ENCODE measurements at places on chromosomes 11 and 22. TPM values are rescaled to one million over a fixed set of nuclear protein-coding genes. Genes with fewer than 3 reads are reported as not detected.

DNA sequence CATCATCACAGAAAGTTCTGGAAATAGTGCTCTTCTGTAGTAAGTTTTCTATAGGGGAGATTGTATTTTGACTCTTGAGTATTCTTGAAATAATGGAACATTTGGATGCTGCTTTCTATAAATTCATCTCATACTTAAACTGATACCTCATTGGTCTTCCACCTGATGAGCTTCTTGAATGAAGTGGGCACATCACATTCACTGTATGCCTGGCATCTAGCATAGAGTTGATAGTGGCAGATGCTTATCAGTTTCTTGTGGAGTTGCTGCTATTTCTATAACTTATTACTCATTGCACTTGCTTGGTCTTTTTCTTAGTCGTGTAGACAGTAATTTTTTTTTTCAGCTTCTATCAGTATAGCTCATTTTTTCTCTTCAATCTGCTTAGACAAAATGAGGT, 5.4 kb downstream of the ATXN10 start:
- no peaks in the 10 kb centered on the region for H3K27me3 ChIP-seq
- H3K4me1 ChIP-seq, result peaks cover 11% of the 10 kb centered on the region
- no peak overlapping the region for H3K27ac ChIP-seq
- no peak overlapping the region for H3K4me3 ChIP-seq

GRCh38 chr22:44577391-44578109, 79.5 kb upstream of the RTL6 start:
- DNase-seq, result no peak
- no peak overlapping the region for H3K4me3 ChIP-seq
- no peaks in the 10 kb centered on the region for H3K36me3 ChIP-seq
- H3K27me3 ChIP-seq, result no peaks in the 10 kb centered on the region
- no peaks in the 10 kb centered on the region for H3K4me1 ChIP-seq
- H3K27ac ChIP-seq, result no peak overlapping the region

DNA sequence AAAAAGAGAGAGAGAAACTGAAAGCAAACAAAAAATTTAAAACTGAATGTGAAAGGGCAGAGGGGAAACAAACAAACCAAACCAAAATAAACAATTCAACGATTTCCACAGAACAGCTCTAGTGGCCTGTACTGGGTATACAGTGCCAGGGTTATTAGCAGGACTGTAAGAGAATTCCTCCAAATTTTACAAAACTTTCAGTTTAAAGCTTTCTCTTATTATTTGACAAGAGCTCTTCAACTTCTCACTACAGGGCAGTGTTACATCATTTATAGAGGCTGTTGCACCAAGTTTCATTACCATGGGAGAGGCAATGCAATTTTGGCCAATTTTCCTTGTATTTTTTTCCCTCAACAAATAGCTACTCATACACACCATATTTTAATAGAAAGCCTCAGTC, 44.3 kb upstream of the CLPB start:
- no peak overlapping the region for H3K4me3 ChIP-seq
- no peak for DNase-seq
- no peaks in the 10 kb centered on the region for H3K4me1 ChIP-seq
- H3K27ac ChIP-seq, result no peak overlapping the region
- no peaks in the 10 kb centered on the region for H3K36me3 ChIP-seq

- no peak overlapping the region for H3K27ac ChIP-seq
- no peak overlapping the region for H3K4me3 ChIP-seq
- no peaks in the 10 kb centered on the region for H3K27me3 ChIP-seq
- no peaks in the 10 kb centered on the region for H3K36me3 ChIP-seq
- H3K4me1 ChIP-seq, result no peaks in the 10 kb centered on the region
- DNase-seq, result no peak
These were observed 78.2 kb downstream of the TMPRSS5 start for GRCh38 chr11:113627946-113628345.

DNA sequence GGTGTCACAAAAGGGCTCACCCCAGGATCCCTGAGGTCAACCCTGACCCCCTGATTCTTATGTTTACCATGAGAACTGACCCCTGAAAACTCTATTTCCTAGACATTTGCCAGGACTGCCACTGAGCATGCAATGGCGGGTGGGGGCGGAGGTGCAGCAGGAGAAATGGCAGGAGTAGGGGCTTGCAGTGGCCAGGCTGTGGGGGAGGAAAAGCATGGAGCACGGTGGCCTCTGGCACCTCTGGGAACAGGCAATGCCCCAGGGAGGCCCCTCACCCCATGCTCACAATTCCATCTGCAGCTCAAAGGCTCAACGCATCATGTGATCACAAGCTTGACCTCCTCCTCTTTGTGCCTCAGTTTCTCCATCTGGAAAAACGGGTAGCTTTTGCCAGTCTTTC, 46.5 kb upstream of the FGF3 start:
- H3K4me3 ChIP-seq, result no peak overlapping the region
- no peak overlapping the region for H3K27ac ChIP-seq
- H3K36me3 ChIP-seq, result no peaks in the 10 kb centered on the region
- no peaks in the 10 kb centered on the region for H3K4me1 ChIP-seq

- H3K4me1 ChIP-seq, result no peaks in the 10 kb centered on the region
- DNase-seq, result no peak
- no peaks in the 10 kb centered on the region for H3K36me3 ChIP-seq
- H3K27me3 ChIP-seq, result no peaks in the 10 kb centered on the region
- no peak overlapping the region for H3K4me3 ChIP-seq
- H3K27ac ChIP-seq, result no peak overlapping the region
These were observed 913.0 kb upstream of the CNTN5 start for GRCh38 chr11:98107736-98108135.

DNA sequence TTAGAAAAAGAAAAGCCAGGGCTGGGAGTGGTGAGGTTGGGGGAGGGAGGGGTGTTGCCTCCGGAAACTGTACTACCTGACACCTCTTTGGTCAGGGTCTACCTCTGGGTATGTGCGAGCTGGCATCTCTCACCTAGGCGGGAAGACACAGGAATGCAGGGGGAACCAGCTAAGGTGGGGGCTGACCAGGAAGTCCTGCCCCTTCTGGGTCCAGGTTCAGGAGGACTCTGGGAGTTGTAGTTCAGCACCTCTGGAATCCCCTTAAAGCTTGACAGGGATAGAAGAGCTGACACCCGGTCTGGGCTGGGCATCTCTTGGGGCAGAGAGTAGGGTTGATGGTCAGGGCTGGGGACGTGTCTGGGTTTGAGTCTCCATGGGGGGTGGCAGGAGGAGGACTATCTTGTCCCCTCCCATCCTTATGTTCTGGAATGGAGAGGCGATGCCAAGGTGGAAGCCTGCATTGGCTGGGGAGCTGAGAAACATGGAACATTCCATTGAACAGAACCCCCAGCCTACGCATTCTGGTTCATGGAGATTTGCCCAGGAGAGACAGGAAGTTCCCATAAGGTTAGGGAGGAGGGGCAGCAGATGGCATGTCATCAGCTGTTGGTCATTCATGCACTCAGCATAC, 2.1 kb upstream of the KIAA1671 start:
- peaks cover 3% of the 10 kb centered on the region for H3K27me3 ChIP-seq
- no peaks in the 10 kb centered on the region for H3K36me3 ChIP-seq
- H3K4me1 ChIP-seq, result peaks cover 8% of the 10 kb centered on the region

DNA sequence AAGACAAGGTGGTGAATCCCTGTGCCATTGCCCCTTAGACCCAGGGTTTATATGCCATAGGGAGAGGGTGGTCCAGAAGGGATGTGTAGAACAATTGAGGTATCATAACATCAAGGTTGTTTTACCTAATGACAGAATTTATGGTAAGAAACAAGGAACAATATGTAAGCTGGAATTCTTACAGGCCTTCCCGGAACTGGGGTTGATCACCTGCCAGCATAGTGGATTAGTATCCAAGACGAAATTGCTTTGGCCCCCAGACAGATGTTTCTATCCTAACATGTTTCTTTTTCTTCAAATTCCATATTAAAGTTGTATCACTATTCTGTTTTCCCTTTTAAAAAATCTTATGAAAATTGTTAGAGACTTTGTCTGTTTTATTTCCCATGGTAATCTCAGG, 343.8 kb upstream of the ANO3 start:
- H3K4me1 ChIP-seq, result no peaks in the 10 kb centered on the region
- H3K27ac ChIP-seq, result no peak overlapping the region
- H3K4me3 ChIP-seq, result no peak overlapping the region
- H3K27me3 ChIP-seq, result no peaks in the 10 kb centered on the region

- no peak overlapping the region for H3K4me3 ChIP-seq
- no peaks in the 10 kb centered on the region for H3K27me3 ChIP-seq
These were observed 11.1 kb downstream of the FOLR3 start for GRCh38 chr11:72146625-72147024.

GRCh38 chr11:66462911-66463310, 3.8 kb upstream of the PELI3 start:
- no peaks in the 10 kb centered on the region for H3K36me3 ChIP-seq
- no peak overlapping the region for H3K4me3 ChIP-seq
- no peaks in the 10 kb centered on the region for H3K27me3 ChIP-seq

DNA sequence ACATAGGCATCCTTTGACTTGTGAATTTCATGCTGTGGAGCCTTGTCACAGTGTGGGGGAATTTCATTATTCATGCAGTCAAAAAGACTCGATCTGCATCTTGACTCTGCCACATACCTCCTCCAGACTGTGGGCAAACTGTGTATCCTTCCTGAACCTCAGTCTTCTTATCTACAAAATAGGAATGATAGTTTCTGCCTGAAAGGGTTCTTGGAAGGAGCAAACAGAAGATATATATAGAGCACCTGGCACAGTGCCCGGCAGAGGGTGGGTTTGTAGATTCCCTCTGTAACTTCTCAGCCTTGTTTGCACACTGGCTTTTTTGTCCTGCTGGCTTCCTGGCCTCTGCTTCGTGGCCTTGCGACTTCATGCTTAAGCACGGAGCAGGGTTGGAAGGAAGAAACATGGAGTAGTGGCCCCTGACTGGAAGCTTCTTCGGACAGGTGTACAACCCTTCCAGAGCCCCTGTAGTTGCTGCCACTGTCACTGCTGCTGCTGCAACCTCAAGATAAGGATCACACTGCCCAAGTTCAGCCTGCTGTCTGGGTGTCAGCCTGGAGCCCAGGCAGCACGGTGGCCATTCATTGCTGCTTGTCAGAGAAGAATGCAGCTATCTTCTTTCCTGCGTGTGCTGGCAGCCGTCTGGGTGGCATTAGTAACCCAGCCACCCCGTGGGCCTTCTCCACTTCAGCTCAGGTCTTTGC, 106.4 kb downstream of the MICAL2 start:
- H3K4me1 ChIP-seq, result peaks cover 24% of the 10 kb centered on the region
- H3K27me3 ChIP-seq, result no peaks in the 10 kb centered on the region
- DNase-seq, result no peak
- H3K27ac ChIP-seq, result no peak overlapping the region

GRCh38 chr11:15707971-15708370, 593.2 kb downstream of the INSC start:
- no peak overlapping the region for H3K27ac ChIP-seq
- no peak for DNase-seq
- no peaks in the 10 kb centered on the region for H3K27me3 ChIP-seq
- no peaks in the 10 kb centered on the region for H3K4me1 ChIP-seq

DNA sequence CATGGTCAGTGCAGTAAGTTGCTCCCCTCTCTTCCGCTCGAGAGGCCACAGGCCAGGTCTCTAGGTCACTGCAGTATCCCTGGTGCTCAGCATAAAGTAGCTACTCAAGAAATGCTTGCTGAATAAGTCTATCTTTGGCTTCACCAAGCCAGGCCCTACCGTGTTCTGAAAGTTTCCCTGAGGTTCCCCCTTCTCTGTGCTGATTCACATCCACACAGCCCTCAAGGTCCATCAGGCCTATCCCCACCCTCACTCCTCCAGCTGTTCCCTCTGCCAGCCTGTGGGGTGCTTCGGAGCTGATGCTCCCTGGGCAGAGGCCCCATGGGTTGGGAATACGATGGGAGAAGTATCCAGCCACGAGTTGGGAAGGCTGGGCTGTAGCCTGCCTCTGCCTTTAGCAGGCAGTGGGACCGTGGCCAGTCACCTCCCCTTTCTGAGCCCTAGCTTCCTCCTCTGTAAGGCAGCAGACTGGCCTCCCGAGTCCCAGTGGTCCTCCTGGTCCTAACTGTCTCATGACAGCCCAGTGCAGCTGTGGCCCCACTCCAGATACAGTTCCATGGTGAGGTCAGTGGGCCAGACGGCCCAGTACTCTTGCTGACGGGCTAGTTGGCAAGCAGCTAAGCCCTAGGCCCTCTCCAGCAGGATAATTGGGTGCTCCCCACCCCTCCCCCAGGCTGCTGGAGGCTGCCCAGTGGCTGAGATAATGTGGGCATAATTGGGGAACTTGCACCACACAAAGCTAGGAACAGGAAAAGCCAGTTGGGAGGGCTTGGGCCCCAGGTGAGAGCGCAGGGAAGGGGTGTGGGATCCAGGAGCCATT, 48.2 kb downstream of the NECTIN1 start:
- no peak overlapping the region for H3K4me3 ChIP-seq
- no peaks in the 10 kb centered on the region for H3K36me3 ChIP-seq
- DNase-seq, result no peak
- H3K27me3 ChIP-seq, result no peaks in the 10 kb centered on the region

The LINC01488 gene
- total RNA-seq, result not detected

The PHETA2 gene
- total RNA-seq, result 0.82 TPM

The KCNE3 gene
- total RNA-seq, result 1.6 TPM

Data from naive thymus-derived CD4-positive, alpha-beta T cell (primary cell).